ENCODE measurements at places on chromosomes 16 and 17.

- DNase-seq = no peak
Measured at GRCh38 chr16:16017812-16018211, 68.4 kb downstream of the ABCC1 start.

- DNase-seq = no peak
Measured at GRCh38 chr17:1050996-1051925, 54.3 kb downstream of the TIMM22 start.

GRCh38 chr17:64073771-64074703 is 53.6 kb upstream of the ICAM2 start:
- peak; percentile 54 for DNase-seq

DNA sequence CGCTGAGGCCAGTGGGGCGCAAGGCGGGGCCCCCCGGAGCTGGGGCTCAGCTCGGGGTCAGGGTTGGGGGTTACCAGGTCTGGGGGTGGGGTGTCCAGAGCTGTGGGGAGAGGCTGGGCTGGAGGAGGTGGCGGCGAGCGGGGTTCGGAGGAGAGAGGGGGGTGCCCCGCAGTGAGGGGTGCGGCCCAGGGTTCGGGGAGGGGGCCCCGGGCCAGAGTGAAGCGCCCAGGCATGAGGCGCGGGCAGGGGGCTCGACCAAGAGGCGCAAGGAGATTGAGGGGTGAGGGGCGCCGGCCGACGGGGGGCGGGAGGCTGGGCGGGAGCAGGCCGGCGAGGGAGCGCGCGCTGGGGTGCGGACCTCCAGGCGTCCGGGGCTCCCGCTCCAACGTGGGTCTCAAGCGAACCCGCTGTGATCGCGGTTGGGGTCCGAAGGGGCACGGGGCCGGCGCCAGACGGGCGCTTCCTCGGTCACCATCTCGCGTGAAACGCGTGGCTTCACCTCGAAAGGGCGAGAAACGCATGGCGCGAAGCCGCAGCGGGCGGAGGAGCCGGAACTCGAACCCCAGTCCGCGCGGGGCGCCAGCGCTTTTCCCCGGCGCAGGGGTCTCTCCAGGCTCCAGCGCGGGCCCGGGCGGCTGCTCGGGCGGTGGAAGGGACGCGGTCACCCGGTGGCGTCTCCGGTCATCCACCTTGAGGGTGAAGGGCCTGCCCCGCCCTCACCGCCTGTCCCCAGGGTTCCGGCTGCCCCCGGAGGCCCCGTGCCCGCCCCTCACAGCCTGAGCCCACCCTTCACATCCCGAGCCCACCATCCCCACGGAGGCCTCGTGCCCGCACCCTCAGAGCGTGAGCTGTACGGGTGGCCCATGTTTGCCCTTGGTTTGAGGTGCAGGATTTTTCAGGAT is 846 bp downstream of the CPNE7 start:
- no peak for DNase-seq

DNA sequence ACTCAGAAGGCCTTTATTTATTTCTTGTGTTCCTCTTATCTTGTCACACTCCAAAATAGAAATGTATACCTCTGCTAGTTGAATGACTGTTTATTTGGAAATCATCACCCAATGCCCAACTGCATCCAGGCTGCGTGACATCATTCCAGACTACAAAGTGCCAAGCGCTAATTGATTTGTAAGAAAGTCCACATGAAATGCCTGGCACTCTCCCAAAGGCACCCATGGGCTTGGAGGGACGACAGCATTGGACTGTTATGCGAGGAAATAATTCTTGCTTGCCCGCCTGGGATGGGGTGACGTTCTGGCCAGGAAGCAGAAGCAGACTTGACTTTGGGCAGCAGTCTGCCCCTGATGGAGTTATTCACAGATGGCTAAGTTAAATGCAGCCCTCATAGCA is 165.9 kb downstream of the CDH13 start:
- no peak for DNase-seq

DNA sequence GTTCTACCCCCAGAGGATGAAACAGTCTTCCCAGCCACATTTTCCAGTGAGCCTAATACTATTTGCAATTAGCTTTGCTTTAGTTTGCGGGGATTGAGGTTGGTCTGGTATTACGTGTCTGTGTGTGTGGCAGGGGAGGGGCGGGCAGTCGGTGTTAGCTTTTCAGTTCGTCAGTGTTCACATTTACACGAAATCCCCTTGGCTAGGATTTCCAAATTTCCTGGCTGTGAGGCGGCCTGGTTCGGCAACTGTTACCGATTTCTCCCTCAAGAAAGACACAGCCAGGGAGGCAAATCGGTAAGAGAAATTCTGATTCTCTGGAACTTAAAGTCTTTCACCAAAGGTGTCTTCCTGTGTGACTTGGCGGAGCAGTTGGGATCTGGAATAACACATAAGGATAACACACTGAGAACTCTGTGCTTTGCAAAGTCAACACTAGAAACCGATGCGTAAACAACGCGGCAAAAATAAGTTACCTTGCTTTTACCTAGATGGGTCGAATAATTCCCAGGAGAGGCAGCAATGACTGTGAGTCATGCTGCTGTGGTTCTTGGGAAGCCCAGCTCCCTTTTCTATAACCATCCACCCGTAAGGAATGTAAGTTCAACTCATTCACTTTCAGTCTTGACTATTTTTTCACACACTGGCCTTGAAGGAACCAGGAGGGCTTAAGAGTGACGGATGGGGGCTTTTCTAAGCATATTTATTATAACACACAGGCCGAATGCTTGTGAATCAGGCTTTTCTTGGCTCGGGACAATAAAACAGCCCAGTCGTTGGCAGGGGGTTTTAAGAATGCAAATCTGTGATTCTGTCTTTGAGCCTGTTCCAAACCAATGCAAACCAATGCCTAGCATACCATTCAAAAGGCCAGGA is 24.2 kb downstream of the GPRC5B start:
- peak; percentile 52 for DNase-seq

GRCh38 chr16:4376126-4376892 is 4.7 kb downstream of the VASN start:
- DNase-seq = peak; percentile 64

- no peak for DNase-seq
Measured at GRCh38 chr17:63514974-63515373, 8.2 kb upstream of the KCNH6 start.

DNA sequence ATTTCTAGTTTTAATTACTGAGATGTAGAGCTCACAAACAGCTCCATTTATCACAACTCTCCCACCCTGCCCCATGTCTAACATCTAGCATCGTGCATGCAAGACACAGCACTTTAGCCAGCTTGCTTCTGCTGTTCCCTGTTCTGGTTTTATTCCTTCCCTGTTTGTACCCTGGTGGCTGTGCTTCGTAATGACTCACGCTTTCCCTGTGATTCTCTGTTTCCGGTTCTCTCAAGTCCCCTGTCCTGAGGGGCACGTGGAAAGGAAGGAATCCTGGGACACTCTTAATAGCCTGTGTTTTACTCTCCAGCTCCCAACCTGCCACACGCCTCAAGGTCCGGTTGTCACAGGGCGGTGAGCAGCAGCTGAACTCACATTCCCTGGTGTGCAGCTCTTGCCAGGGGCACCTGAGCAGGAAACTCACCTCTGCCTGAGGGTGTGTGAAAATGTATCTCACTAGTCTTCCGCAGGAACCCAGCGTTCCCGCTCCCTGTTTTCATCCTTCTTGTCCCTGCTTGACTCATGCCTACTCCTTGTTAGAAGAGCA is 10.6 kb downstream of the SHISA6 start:
- DNase-seq = no peak

DNA sequence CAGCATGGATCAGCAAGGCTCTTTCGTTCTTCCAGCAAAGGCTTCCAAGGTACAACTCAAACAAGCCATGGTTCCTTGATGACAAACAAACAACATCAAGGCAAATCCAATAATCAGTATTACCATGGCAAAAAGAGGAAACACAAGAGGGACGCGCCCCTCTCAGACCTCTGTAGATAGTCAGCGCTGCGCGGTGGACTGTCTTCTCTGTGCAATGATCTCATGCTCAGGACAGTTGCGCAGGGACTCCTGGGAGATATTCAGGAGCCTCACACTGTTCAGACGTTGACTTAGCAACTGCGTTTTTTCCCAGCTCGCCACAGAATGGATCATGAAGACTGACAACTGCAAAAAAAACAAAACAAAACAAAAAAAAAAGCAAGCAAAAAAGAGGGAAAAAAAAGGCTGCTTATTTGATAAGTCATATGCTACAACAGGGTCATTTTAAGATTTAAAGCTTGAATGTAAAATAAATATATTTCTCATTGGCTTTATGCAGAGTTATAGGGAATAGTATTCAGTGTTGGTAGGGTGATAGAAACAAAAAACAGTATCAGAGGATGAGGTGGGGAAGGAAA is 37.1 kb upstream of the ADCY7 start:
- DNase-seq = no peak

- no peak for DNase-seq
Measured at GRCh38 chr16:27289669-27290068, 21.1 kb upstream of the NSMCE1 start.

DNA sequence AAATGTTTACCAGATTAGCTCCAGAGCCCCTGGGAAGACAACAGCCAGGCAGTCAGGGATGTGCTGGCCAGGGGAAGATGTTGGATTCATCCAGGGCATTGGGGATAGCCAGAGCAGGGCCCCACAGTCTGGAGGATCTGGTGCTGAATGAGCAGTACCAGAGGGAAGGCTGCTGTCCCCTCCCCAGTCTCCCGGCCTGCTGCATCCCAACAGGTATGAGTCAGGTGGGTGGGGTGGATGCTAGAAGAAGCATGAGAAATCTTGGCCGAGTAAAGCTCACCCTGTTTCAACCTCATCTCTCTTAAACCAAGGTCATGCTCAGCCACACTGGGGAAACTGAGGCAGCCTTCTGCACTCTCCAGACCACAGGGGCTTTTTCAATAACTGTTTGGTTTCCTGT is 71.9 kb upstream of the SEC14L1 start:
- DNase-seq = no peak
